Prostate gland (tissue), 2 donors: ENCODE measurements at places on chromosomes 2 and 18. TPM values are rescaled to one million over a fixed set of nuclear protein-coding genes. Genes with fewer than 3 reads are reported as not detected.

COL4A3 gene
- 7.0 TPM for total RNA-seq

DUSP19 gene
- 2.1 TPM for total RNA-seq

DNA sequence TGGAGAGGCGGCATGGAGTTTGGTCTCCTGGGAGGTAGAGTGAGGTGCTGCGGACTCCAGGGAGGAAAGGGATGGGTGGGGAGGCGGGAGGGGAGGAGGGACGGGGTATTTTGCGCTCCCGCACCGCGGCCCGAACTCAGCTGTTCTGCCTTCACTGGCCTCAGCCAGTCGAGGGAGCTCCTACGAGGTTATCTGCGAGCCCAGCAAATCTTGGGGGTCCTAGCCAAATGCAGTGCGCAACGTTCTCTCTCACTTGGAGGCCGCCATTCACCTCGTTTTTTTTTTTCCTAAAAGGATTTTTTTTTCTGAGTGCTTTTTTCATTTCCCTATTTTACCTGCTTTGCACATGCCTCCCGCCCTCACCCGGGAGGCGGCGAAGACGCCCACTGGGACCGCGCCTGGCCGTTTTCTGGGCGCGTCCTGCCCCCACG, 877 bp upstream of the BCL2L11 start:
- peak overlapping the region; percentile 77 for H3K27ac ChIP-seq
- H3K27me3 ChIP-seq = no peaks in the 10 kb centered on the region
- peaks cover 3% of the 10 kb centered on the region for H3K4me1 ChIP-seq
- no peaks in the 10 kb centered on the region for H3K36me3 ChIP-seq
- H3K4me3 ChIP-seq = peak overlapping the region; percentile 74

COL5A2 gene
- total RNA-seq = 8.2 TPM

DNA sequence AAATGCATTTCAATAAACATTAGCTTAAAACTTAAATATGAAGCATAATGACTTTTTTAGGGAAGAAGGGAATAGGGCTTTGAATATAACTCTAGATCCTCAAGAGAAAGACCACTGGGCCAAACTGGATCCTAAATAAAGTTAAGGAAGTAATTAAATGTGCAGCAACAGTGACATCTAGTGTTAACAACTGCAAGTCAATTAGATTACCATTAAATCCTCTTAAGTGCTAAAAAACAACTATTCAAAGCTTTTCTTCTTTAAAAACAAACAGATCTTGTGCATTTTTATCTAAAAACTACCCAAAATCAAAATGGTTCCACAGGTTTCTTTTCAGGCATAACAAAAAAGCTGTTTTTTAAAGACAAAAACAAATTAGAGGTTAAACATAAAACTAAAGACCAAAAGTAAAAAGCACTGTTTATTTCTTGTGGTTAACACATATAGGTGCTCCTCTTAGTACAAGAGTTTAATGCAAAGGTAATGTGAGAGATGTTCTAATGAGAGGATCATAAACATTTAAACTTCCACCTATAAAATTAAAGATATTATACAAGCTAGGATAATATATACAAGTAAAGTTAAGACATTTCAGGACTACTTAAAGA, 111.4 kb downstream of the THADA start:
- no peaks in the 10 kb centered on the region for H3K36me3 ChIP-seq
- no peaks in the 10 kb centered on the region for H3K4me1 ChIP-seq
- peak overlapping the region; percentile 69 for H3K27ac ChIP-seq
- H3K27me3 ChIP-seq = no peaks in the 10 kb centered on the region
- DNase-seq = peak; percentile 34
